ENCODE measurements at places on chromosomes 3 and 15.

DNA sequence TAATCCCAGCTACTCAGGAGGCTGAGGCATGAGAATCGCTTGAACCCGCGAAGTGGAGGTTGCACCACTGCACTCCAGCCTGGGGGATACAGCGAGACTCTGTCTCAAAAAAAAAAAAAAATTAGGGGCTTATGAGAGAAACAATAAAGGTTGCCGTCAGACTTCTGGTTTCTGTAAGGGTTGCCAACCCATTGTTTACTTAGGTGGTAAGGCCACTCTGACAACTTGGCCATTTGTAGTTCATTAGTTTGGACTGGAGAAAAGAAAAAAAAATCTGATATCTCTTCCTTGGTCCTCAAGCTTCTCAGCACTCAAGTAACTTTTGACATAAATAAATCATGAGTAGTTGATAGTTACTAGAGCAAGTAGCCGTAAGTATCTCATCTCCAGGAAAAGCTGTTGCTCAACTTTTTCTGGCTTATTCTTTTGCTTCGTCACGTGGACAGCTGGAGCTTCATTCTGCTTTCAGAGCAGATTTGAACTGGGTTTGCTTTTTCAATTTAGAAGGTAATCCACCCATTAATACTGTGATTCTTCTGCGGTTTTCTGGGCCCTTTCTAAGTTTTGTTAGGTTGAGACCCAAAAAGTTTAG, 9.4 kb downstream of the SNX1 start:
- no peak for DNase-seq

DNA sequence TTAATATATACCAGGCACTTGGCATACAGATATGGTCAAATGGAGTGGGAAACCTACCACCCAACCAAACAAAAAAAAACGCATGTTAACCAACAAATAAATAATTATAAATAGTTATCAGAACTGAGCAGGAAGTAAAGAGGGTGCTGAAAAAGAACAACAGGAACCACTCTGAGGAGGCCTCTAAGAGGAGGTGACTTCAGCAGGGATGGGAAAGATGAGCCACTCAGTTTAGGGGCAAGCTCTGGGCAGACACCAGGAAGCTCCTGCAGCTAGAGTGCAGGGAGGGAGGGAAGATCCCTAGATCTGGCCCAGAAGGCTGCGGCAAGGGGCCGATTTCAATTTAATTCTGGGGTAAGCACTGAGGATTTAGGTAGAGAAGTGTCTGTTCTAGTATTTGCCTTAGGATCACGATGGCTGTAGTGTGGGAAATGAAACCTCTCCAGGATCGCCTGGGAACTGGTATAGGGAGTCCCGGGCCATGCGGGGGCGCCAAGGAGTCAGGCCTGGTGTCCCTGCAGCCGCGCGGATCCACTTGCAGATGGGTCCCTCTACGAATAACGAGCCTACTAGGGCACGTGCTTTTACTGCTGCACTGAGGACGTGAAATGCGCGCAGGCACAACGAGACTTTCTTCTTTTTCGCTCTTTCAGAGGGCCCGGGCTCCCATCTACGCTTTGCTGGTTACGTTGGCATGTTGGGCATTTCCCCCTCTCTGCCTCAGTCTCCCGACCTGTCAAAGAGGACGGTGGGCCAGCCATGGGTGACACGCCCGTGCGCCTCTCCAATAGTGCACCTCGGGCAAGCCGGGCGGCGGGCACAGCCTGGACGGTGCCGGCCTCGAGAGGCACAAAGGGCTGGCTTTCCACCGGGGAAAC, 1.5 kb upstream of the LIMD1 start:
- DNase-seq: peak; percentile 94

DNA sequence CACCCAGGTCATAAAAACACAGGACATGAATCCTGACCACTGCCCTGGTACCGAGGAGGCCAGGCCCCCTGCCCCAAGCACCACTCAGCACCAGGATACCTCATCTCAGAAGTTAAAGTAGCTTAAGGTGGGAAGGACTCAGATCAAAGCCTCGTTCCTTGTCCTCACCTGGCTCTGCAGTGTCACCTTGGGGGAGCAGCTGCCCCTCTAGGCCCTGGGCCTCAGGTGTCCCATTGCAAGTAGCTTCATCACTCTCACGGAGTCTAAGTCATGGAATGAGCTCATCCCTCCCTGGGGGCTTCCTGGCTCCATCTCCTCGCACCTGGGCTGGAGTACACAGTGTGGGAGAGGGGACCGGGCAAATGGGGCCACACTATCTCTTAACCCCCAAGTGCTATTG, 148.0 kb downstream of the TPRA1 start:
- DNase-seq: no peak

- no peak for DNase-seq
These were observed 26.5 kb downstream of the TRIM71 start for GRCh38 chr3:32844322-32844654.

DNA sequence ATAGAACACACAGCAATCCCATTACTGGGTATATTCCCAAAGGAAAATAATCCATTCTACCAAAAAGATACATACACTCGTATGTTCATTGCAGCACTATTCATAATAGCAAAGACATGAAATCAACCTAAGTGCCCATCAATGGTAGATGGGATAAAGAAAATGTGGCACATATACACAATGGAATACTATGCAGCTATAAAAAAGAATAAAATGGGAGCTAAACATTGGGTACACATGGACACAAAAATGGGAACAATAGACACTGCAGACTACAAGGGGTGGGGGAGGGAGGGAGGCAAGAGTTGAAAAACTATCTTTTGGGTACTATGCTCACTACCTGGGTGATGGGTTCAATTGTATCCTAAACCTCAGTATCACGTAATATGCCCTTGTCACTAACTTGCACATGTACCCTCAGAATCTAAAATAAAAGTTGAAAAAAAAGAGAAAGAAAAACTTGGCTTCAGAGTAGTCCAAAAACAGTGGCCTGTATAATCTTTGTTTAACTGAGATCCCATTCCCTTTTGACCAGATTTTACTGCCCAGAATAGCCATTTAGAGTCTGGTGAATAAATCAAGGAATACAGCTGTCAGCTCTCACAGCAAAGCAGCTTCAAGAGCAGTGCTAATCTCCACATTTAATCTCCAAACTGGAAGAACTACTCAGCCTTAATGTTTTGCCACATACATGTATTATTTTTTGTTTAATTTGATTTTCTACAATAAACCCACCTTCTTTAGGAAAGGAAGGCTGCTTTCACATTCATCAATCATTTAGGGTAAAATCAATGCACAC, 54.5 kb upstream of the XRN1 start:
- no peak for DNase-seq

DNA sequence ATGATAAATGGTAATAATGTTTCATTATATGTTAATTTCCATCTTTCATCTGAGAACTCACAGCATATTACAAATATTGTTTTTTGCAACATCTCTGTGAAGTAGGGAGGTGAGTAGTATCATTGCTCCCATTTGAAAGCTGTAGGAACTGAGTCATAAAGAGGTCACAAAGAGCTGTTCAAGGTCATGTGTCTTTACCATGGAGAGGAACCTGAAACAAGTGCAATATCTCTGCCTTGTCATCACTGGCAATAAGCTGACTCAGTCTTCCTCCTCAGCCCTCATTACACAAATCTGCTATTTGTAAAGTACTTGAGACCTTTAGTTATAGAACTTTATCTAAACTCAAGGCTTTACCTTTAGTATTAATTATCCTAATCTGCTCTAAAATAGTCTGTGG, 4.4 kb upstream of the ATP13A4 start:
- no peak for DNase-seq

DNA sequence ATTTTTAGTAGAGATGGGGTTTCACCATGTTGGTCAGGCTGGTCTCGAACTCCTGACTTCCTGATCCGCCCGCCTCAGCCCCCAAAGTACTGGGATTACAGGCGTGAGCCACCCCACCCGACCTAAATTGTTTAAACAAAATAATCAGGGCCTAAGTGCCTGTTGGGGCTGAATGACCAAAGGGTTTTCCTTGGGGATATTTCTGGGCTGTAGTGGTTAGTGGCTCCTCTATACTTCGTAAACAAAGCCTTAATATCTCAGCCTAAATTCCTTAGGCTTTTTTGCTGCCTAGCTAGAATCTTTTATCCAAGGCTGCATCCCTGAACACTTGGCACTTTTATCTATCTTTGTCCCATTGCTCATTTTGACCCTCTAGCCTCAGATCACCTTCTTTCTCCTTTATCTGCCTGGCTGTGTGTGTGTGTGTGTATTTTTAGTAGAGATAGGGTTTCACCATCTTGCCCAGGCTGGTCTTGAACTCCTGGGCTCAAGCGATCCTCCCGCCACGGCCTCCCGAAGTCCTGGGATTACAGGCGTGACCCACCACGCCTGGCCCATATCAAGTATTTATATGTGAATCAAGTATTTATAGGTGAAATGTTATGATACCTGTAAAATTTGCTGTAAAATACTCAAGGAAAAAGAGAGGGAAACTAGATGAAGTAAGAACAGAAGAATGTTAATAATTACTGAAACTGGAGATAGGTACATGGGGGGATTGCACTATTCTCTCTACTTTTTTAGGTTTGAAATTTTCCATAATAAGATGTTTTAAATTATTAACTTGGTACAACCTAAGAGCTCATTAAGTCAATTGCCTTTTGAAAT, 1.8 kb downstream of the NUSAP1 start:
- DNase-seq: no peak

DNA sequence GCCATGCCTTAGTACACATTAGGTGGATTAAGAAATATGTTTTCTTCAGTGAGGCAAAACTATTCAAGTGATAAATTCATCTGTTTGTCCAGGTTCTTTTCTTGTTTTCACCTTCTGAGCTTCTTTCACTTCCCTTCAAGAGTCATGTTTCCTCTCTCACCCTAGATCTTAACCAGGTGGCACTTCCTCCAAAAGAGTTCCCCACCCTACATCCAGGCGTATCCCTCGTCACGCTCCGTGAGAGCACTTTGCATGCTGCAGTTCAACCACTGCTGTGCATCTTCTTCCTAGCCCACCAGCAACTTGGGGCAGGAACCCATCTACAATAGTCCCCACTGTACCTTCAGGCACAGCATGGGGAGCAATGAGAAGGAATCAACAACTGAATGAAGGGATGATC, 28.9 kb downstream of the OSBPL10 start:
- DNase-seq: no peak

DNA sequence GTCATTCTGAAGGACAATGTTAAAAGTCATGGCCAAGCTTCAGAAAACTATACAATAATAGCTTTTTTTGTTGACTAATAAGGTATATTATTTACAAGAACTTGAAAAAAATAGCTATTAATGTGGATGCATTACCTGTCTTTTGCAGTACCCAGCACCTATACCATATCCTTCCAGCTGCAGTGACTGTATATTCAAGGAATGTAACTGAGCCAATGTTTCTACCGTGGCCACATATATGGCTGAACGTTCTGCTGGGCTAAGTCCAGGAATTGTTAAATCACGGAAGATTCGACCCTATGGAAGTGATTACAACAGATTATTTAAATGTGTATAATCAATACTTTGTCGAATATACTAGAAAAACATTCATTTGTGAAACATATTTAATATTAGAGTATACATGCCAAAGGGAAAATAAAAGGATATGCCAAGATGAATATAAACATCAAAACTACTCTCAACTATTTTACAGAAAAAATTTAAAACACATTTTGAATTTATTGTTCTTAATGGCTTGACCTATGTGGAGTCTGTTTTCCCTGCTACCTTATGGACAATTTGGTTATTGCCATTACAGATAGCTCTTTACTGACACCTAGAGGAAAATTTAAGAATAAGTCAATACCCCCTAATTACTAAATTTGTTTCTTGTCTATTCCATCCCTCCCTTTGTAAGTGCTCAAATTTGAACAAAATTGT, 17.6 kb downstream of the ACAD11 start:
- DNase-seq: peak; percentile 18

GRCh38 chr3:186519021-186519658, 25.0 kb downstream of the CRYGS start:
- DNase-seq: no peak

GRCh38 chr15:96349034-96349856, 18.7 kb downstream of the NR2F2 start:
- no peak for DNase-seq

GRCh38 chr3:167851749-167852148, 116.2 kb downstream of the SERPINI1 start:
- no peak for DNase-seq

GRCh38 chr3:11392014-11392859, 120.0 kb downstream of the ATG7 start:
- DNase-seq: no peak

GRCh38 chr3:188254520-188255070, 100.6 kb downstream of the LPP start:
- no peak for DNase-seq

GRCh38 chr3:136979684-136980083, 21.9 kb downstream of the IL20RB start:
- DNase-seq: no peak

DNA sequence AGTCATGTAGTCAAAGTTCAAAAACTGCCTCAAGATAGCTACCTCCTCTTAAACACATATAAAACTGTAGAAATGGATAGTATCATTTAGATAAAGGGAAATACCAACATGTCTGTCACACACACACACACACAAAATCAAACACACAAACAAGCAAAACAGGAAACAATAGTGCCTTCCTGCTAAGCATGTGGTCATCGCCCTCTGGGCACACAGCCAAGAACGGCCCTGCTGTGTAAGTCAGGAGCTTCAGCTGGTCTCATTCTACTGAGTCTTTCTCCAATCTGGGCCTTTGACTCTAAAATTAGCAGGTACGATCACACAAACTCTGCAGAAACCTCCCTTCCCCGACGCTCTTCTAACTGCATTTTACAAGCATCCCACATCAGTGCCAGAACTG, 272.2 kb upstream of the CHRNA7 start:
- DNase-seq: no peak

DNA sequence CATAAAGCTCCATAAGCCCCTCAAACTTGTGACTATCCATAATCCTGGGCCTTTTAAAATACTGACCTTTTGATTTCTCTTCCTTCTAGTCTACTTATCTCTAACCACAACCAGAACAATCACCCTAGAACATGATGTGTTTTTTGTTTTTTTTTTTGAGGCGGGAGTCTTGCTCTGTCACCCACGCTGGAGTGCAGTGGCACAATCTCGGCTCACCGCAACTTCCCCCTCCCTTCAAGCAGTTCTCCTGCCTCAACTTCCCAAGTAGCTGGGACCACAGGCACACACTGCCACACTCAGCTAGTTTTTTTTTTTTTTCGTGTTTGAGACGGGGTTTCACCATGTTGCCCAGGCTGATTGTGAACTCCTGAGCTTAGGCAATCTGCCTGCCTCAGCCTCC, 25.1 kb downstream of the VPS39 start:
- DNase-seq: no peak

DNA sequence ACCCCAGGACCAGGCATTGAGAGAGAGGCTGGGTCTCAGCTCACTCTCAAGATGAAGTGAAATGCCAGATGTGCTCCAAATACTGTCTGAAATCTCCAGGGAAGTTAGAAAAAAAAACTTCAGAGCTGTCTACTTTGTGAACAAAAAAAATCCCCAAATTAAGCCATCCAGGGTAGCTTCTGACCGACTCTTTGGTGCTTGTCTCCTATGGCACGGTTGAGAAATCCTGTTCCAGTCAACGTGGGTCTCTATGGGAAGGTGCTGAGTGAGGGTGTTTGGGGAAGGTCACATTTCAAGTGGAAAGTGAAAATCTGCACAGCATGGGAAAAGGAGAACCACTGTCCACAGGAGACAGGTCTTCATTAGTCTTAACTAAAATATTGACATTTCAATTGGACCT, 322.5 kb upstream of the CFAP20DC start:
- DNase-seq: no peak

GRCh38 chr3:155648013-155648591, 96.8 kb downstream of the PLCH1 start:
- no peak for DNase-seq

- DNase-seq: no peak
These were observed 76.0 kb upstream of the NECTIN3 start for GRCh38 chr3:110995461-110996231.

- DNase-seq: no peak
These were observed 31.9 kb downstream of the SGO1 start for GRCh38 chr3:20154078-20154477.
